Effector memory CD4-positive, alpha-beta T cell (primary cell): ENCODE measurements at places on chromosomes 1 and 21.

DNA sequence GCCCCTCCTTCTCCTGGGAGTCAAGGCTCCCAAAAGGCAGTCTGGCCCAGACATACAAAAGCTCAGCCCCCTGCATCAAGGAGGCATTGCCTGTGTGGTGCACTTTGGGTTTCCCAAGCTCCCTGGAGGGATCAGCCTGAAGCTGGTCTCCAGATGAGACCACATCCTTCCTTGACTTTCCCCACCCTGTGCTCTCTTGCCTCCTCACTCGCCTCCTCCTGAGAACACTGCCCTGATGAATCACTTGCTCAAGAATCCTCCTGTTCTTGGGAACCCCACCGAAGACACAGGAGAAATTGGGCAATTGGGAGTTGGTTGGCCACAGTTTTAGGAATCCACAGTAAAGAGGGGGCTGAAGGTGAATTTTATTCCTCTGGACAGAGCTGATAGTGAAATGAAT is 34.8 kb upstream of the LYST start:
- no peak overlapping the region for H3K27ac ChIP-seq
- H3K4me3 ChIP-seq, result no peak overlapping the region
- no peaks in the 10 kb centered on the region for H3K4me1 ChIP-seq
- DNase-seq, result no peak
- no peaks in the 10 kb centered on the region for H3K27me3 ChIP-seq

DNA sequence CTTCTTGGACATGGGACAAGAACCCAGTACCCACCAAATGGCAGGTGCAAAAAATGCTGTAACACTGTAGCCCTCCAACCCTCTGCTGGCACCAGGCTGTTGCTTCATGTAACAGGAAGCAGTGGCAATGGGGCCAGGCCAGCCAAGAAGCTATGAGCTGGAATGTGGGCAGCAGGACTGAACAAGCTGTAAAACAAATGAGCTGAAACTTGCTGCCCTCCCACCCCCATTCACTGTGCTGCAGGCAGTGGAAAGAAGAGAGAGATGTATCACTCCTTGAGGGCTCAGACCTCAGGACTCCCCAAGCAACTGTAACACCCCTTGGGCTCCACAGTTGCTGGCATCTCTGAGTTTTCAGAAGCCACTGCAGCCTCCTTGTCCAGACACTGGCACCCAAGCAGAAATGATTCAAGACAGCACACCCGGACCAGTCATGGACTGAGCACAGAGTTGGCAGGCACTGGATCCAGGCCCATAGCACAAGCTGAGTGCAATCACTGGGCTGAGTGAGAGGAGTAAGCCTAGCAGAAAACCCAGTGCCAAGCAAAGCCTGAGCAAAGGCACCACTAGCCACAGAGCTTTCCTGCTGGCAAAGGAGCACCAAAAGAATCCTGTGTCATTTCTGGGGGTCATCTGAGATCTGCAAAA is 321.4 kb upstream of the CXADR start:
- H3K27ac ChIP-seq, result no peak overlapping the region
- no peaks in the 10 kb centered on the region for H3K27me3 ChIP-seq
- no peaks in the 10 kb centered on the region for H3K36me3 ChIP-seq
- H3K4me3 ChIP-seq, result no peak overlapping the region
- no peaks in the 10 kb centered on the region for H3K4me1 ChIP-seq

DNA sequence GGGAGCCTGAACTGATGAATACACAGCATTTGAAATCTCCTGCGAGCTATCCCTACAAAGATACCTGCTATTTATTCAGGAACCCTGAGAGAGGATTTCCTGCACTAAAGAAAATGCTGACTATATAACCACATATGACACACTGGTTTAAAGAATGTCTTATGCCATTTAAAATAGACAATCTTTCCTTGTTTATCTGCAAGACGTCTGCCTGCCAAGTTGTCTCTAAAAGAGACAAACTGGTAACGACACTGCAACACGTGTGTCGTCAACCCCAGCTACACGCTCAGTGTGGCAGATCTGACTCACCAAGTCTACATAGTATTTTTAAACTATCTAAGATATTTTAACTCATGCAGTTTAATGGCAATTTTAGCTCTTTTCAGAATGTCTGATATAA is 42.7 kb downstream of the APP start:
- no peak for DNase-seq
- no peaks in the 10 kb centered on the region for H3K4me1 ChIP-seq
- H3K27me3 ChIP-seq, result no peaks in the 10 kb centered on the region
- no peak overlapping the region for H3K27ac ChIP-seq

- no peaks in the 10 kb centered on the region for H3K27me3 ChIP-seq
- H3K27ac ChIP-seq, result no peak overlapping the region
- no peak overlapping the region for H3K4me3 ChIP-seq
- no peak for DNase-seq
Observed at GRCh38 chr1:231596337-231596791, 30.2 kb upstream of the DISC1 start.

GRCh38 chr1:109228167-109228566 is 14.4 kb downstream of the SARS1 start:
- H3K4me3 ChIP-seq, result no peak overlapping the region
- no peaks in the 10 kb centered on the region for H3K27me3 ChIP-seq
- H3K4me1 ChIP-seq, result no peaks in the 10 kb centered on the region
- H3K36me3 ChIP-seq, result peaks cover 54% of the 10 kb centered on the region
- H3K27ac ChIP-seq, result no peak overlapping the region

DNA sequence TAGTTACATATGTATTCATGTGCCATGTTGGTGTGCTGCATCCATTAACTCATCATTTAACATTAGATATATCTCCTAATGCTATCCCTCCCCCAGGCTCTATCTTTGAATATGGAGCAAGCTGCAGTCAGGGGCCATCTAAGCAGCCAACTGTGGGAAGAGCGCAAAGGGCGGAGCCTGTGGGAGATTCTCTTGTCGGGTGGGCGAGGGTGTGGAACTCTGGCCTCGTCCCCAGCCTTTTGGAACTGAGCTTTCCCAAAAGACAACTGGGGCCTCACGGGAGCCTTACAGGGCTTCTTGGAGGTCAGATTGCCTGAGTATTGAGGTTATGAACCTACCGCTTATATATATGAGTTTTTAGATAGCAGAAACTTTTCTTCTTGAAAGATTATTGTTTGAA is 117.2 kb downstream of the HHAT start:
- H3K36me3 ChIP-seq, result no peaks in the 10 kb centered on the region
- no peak overlapping the region for H3K4me3 ChIP-seq
- no peak for DNase-seq

- H3K36me3 ChIP-seq, result peaks cover 3% of the 10 kb centered on the region
- H3K4me1 ChIP-seq, result no peaks in the 10 kb centered on the region
- H3K27me3 ChIP-seq, result no peaks in the 10 kb centered on the region
Observed at GRCh38 chr1:43776043-43776761, 68.9 kb downstream of the ST3GAL3 start.

- H3K27me3 ChIP-seq, result no peaks in the 10 kb centered on the region
- no peak overlapping the region for H3K27ac ChIP-seq
- no peaks in the 10 kb centered on the region for H3K4me1 ChIP-seq
- DNase-seq, result no peak
- no peaks in the 10 kb centered on the region for H3K36me3 ChIP-seq
Observed at GRCh38 chr21:16007943-16008342, 278.2 kb downstream of the USP25 start.

- no peaks in the 10 kb centered on the region for H3K27me3 ChIP-seq
- no peaks in the 10 kb centered on the region for H3K4me1 ChIP-seq
- H3K4me3 ChIP-seq, result no peak overlapping the region
- H3K36me3 ChIP-seq, result no peaks in the 10 kb centered on the region
Observed at GRCh38 chr1:210057593-210057992, 119.6 kb downstream of the SYT14 start.
